Brain pericyte (primary cell): ENCODE measurements at places on chromosomes 4 and X.

DNA sequence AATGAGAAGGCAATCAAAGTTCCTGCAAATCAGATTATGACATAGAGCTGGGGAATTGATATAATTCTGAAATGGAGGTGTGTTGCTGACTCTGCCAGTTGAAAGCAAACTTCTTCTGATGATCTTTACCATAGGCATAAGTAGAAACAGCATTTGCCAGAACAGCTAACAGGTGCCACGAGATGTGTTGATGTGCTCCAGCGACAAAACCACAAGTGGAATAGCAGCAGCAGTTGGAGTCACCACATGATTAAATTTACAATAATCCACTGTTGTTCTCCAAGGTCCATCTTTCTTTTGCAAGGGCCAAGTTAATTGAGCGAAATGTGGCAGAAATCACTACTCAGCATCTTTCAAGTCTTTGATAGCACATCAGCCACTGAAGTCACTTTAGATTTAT lies 3.7 kb upstream of the OSTC start:
- no peak for DNase-seq

- no peak for DNase-seq
Measured at GRCh38 chrX:78725287-78725686, 22.2 kb upstream of the LPAR4 start.

DNA sequence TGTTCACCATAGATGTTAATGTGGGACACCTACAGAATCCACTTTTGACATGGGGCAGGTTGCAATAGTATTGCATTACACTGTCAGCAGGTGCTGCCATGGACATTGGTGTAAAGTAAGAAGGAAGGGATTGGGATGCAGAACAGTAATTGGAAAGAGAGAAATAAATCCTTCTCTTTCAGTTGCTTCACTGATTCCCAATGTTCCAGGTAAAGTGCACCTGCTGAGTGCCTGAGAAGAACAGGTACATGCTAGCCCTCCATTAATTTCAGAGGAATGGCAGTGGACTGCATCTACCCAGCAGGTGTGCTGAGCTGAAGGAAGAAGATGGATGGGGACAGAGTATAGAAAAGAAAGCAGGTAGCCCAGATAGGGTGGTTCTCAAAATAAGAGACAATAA lies 248.5 kb downstream of the TENM3 start:
- DNase-seq = no peak

- DNase-seq = no peak
Measured at GRCh38 chrX:69093960-69094871, 71.0 kb downstream of the PJA1 start.

- no peak for DNase-seq
Measured at GRCh38 chr4:152164561-152164960, 371.3 kb downstream of the FBXW7 start.

GRCh38 chr4:84597450-84597849 lies 14.5 kb downstream of the CDS1 start:
- no peak for DNase-seq

DNA sequence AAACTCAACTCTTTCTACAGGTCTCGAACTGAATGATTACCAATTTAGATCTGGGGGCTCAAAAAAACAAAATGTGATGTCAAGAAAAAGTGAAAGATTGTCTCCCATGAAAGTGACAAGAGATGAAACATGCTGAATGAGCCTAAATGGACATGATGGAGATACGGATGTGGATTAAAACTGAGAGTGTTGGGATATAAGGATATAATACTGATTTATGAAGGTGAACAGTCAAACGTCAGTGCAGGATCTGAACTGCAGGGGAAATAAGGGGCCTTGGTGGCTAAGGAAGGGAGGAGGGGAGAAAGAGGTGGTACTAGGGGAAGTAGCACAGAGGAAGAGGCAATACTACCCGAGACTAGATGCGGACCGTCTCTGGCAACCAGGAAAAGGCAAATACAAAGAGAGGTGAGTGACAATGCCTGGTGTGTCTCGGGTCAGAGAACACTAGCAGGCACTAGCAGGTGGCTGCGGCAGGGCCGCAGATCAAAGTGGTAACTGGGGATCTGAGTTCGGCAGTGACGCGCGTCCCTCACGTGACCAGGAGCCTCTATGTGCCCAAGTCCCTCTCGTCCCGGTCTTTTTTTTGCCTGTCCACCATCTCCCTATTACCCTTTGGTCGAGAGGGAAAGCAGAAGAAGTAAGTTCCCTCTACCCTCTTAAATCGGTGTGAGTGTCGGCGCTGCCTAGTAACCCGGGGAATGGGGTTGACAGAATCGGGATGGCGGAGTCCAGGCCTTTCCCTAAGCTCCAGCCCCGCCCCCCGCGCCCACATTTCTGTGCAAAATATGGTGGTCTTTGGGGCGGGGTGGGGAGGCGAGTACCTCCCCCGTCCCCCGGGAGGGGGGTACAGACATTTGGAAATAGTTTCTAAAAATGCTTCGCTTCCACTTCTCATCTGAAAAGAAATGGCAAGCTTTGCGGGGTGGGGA lies at the start of gene TCEAL1:
TSS of gene TCEAL1 (plus strand) at position 590 of the 932 bp plus-strand sequence. CDS start 942 bp downstream, outside the sequence.
- no peak for DNase-seq

DNA sequence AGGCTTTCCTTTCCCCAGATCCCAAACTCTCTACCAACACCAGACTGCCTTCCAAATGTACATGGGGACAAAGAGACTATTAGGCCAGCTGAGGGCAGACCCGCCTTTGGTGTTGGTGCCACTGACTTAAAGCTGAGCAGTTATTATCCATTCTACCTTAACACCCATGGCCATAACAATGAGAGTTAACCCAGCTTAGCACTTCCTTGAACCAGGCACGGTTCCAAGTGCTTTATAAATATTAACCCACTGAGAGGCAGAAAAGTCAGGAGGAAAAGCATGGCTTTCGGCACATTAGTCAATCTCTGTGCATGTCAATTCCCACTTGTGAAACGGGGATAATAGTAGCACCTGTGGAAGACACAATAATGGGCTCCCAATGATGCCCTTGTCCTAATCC lies 243.1 kb upstream of the ANXA3 start:
- DNase-seq = no peak

- DNase-seq = peak; percentile 71
Measured at GRCh38 chr4:128454281-128454871, 166.8 kb upstream of the PGRMC2 start.

- DNase-seq = no peak
Measured at GRCh38 chr4:61149278-61149677, 50.8 kb upstream of the ADGRL3 start.

DNA sequence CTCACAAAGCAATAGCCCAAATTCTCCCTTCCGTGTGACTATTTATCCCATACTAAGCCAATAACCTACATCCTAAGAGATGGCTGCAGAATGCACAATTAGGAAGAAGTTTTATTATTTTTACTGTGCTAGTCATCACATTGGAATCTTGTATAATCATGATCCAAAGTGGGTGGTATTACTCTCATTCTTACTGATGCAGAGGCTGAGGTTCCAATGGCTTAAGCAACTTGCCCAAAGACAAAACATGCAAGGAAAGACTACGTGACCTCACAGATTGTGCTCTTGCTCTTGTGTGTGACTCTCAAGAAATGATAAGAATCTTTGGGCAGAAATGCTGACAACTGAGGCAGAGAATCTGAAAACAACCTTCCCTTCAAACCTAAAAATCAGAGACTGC lies 212.2 kb downstream of the LDB2 start:
- peak; percentile 26 for DNase-seq
